ENCODE measurements at places on chromosomes 2 and 18. TPM values are rescaled to one million over a fixed set of nuclear protein-coding genes. Genes with fewer than 3 reads are reported as not detected.

- DNase-seq = no peak
Measured at GRCh38 chr18:25334588-25334987, 17.4 kb downstream of the ZNF521 start.

Gene BMP10
- under 0.01 TPM for total RNA-seq

Gene TRIM54
- under 0.01 TPM for total RNA-seq

GRCh38 chr2:238786379-238786778 lies 61.5 kb upstream of the TWIST2 start:
- DNase-seq = no peak

DNA sequence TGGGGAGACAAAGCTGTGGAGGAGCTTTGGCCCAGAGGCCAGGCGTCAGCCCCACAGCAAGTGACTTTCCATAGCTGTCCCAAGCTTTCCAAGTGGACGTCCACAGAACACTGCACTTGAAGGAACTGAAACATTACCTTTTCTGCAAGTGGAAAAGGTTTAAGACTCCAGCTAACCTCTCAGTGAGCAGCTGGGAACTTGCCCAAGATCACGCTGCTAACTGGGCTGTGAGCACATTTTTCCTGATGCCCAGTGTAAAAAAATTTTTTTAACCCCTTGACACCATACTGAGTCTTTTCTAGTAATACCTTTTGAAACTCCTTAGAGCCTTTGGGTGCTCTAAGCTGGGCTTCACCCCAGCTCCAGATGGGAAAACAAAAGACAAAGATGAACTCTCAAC lies 256.7 kb downstream of the HAUS1 start:
- DNase-seq = no peak

Gene TGFA
- total RNA-seq = 0.27 TPM

DNA sequence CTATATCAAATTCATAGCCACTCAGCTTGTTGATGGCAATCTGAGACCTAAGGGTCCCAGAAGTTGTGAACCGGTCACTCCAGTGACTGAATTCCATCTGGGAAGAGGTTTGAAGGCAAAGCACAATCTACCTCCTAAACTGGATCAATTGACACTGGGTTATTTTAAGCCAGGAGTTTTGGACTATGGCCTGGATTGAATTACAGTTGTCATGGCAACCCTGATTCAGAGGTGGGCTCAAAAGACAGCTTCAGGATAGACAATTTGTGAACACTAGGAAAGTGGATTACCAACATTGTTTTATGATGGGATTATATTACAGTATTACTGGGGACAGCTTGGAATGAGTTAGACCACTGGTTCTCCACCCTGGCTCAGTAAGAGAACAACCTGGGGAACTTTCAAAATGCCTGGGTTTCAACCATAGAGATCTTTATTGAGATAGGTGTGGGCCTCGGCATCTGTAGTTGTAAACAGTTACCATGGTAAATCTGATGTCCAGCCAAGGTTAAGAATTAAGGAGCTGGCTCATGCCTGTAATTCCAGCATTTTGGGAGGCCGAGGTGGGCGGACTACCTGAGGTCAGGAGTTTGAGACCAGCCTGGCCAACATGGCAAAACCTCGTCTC lies 58.8 kb downstream of the MFSD6 start:
- no peak for DNase-seq

- DNase-seq = no peak
Measured at GRCh38 chr2:146278881-146279280, 1565.9 kb upstream of the ACVR2A start.

DNA sequence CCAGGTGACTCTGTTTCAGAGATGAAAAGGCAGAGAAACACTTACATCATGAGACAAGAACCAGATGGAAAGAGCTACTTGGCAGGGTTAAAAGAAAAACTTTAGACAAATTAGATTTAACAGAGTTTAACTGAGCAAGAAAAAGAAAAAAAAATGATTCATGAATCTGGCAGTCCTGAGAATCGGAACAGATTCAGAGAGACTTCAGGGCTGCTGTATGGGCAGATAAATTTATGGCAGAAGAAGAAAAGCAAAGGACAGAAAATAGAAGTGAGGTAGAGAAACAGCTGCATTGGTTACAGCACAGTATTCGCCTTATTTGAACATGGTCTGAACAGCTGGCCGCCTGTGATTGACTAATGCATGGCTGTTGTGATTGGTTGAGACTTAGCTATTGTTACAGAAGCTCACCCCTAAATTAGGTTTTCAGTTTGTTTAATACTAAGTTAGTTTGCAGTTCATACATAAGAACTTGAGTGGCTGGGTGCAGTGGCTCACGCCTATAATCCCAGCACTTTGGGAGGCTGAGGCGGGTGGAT lies 43.0 kb upstream of the RHOB start:
- DNase-seq = no peak

DNA sequence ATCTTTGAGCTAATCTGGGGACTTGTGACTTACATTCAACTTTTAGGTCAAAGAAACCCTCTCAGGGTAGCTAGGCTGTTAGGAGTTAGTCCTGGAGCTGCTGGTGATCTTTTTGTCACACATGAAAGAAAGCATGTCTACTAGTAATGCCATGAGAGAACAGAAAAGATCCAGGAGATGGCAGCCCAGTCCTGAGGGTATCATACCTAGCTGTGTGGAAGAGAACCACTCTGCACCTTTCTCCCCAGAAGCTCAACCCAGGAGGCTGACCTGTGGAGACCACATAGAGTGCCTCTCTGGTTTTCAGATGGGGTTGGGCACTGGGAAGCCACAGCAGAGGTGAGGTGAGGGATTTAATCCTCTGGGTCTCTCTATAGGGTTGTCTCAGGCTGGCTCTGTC lies 460.2 kb upstream of the UBE2E3 start:
- no peak for DNase-seq

Gene SLC8A1
- total RNA-seq = 1.6 TPM

DNA sequence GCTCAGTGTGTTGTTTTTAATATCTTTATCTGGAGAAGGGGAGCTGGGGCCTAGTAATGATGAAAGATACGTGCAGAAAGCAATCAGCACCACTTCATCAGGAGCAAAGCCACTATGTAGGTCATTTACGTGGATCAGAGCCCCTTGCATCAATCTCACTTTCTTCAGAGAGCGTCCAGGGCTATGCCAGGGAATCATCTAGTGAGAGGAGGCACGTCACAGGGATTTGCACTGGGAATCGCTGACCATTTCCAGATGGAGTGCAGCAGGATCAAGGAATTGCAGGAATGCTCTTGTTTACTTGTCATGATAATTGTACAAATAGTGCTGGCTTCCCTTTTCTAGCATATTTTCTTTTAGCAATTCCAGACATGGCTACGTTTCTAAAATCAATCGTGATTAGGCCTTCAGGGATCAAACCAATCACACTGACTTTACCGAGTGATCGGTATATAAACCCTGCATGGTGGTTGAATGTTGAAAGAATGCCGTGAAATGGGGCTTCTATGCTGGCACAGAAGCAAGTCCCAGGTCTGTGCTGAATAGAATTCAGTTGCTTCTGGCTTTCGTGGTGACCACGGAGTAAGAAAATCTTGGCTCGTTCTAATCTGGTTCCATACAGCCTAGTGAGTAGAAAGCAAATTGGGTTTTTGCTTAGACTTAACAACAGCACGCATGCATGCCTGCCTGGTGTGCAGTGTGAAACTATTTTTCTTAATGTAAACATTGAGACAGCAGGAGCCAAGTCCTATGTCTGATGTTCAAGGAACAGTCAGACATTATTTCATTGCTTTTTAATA lies 122.8 kb downstream of the TMEM200C start:
- no peak for DNase-seq

DNA sequence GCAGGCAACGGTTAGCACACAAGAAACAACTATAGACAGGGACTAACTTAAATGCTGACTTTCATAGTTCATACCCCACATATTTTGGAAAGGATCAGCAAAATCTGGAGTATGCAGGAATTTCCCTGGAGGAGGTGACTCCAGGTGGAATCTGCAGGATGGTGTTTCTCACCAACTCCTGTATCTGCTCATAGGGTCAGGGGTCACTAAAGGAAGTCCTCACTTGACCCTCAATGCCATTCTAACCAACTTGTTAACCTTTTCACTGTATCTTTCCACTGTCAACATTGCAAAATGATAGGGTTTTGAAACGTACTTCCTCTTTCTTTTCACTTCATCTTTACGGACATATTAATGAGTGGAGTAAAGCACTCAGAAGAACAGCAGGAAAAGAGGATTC lies 207.0 kb upstream of the CXCR4 start:
- peak; percentile 47 for DNase-seq

Gene GREB1
- 0.27 TPM for total RNA-seq

- DNase-seq = no peak
Measured at GRCh38 chr2:120539937-120540718, 194.2 kb downstream of the INHBB start.

DNA sequence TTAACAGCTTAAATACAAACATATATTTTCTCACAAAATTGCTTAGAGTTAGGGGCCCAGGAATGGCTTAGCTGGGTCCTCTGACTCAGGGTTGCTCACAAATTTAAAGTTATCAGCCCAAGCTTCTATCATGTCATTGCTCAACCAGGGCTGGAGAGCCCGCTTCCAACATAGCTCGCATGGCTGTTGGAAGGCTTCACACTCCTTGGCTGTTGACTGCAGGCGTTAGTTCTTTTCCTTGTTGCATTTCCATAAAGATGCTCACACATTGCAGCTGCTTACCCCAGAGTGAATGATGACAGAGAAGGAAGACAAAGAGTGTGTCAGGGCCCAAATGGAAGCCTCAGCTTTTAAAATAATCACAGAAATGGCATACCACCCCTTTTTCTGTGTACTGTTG lies 62.9 kb upstream of the TFPI start:
- DNase-seq = no peak

Gene SPP2
- not detected for total RNA-seq

DNA sequence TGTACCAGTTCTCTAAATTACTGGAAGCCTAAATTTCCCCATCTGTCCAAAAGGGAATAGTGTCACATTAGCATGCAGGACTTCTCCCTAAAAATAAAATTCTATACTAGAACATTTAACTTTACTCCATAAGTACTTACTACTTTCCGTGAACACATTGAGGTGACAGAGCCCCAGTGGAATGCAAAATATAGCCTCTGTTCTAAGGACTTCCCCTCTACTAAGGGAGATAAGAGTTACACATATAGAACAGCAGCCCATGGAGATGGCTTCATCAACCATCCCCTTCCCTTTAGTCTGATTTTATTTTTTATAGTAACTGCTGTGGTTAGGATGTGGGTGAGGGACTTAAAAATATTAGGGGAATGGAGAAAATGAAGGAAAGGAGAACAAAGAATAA lies 68.9 kb upstream of the STPG4 start:
- DNase-seq = no peak

DNA sequence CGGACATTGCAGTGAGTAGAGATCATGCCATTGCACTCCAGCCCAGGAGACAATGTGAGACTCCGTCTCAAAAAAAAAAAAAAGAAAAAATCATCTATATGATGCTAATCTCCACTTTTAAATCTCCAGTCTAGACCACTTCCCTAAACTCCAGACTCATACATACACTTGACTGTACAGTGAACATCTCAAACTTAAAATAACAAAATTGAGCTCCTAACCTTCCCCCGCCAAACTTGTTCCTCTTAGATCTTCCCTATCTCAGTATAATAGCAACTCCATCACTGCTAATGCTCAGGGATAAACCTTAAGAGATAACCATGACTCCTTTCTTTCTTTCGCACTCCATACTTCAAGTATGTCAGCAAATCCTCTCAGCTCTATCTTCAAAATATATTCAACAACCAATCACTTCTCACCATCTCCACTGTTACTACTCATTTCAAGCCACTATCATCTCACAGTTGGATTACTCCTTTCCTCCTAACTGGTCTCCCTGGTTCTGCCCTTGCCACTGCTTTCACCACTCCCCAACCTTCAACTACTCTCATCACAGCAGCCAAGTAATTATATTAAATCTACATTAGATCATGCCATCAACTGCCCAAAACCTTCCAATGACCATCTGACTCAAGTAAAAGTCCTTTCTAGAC lies 12.0 kb downstream of the MEMO1 start:
- DNase-seq = no peak

GRCh38 chr2:231957913-231958763 lies 3.4 kb upstream of the DIS3L2 start:
- DNase-seq = no peak

- DNase-seq = no peak
Measured at GRCh38 chr2:126687503-126687902, 31.5 kb downstream of the GYPC start.

Gene ALPP
- 0.27 TPM for total RNA-seq
